ENCODE measurements at places on chromosomes 5 and 9.

DNA sequence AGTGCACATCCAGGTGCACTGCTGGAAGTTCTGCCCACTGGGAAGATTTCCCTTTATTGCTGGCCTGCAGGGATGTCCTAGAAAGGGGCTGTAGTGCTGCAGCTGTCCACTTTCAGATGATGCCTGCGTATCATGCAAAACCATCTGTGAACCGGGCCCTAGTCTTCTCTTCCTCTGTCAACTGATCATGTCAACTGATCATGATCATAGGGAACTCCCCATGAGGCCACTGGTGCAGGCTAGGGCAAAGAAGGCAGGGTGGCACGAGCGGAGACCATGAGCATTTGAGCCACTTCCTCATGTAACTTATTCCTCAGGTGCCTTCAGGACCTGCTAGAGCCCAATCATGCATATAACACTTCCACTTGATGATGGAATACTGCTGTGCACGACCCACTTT, 4.5 kb upstream of the HSDL2 start:
- DNase-seq: no peak

DNA sequence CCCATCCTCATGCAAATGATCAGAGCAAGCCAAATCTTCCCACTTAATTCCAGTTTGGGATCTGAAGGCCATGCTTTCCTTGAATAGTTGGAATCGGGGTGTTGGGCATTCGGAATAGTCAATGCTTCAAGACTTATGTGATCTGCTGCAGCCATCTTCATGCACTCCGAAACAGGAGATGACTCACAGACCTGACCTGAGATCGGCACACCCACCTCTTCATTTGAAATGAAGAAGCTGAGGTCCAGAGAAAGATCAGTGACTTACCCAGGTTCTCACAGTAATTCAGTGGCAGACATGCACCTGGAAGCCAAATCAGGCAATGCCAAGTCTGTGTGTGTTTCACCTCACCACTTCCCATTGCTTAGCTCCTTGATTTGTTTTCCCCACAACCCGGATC, 33.0 kb downstream of the FOXD1 start:
- DNase-seq: no peak

GRCh38 chr5:133145436-133146170, 93.8 kb downstream of the HSPA4 start:
- DNase-seq: no peak

DNA sequence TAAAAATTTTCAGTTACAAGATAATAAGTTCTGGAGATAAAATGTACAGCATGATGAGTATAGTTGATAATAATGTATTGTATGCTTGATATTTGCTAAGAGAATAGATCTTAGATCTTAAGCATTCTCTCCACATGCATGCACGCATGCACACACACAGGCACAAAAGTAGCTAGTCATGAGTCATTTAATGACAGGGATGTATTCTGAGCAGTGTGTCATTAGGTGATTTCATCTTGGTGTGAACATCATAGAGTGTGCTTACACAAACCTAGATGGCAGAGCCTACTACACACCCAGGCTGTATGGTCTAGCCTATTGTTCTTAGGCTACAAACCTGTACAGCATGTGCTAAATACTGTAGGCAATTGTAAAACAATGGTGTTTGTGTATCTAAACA, 124.2 kb downstream of the PTTG1 start:
- DNase-seq: no peak

GRCh38 chr9:1535051-1535450, 480.1 kb upstream of the SMARCA2 start:
- DNase-seq: no peak

DNA sequence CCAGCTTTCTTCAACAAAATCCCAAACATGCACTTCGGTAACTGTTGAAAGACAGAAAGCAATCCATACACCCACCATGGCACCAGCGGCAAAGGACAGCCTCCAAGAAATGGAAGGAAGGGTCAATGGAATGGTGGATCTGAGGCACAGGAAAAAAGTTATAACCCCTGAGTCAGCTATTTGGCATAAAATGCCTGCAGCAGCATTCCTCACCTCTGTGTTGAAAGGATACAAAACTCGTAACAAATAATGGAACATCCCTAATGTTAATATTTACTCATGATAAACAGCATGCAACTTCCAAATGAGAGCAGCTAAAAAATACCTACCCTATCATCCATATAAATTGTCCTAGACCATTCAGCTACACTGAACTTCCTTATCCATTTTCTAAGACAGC, 9.4 kb downstream of the FBXW11 start:
- DNase-seq: no peak

- DNase-seq: no peak
Measured at GRCh38 chr5:5018578-5018970, 121.6 kb upstream of the ADAMTS16 start.
